ENCODE measurements at places on chromosomes 13 and 19.
A peak's percentile ranks its signal among the peaks of the same experiment; 100 is the strongest.

DNA sequence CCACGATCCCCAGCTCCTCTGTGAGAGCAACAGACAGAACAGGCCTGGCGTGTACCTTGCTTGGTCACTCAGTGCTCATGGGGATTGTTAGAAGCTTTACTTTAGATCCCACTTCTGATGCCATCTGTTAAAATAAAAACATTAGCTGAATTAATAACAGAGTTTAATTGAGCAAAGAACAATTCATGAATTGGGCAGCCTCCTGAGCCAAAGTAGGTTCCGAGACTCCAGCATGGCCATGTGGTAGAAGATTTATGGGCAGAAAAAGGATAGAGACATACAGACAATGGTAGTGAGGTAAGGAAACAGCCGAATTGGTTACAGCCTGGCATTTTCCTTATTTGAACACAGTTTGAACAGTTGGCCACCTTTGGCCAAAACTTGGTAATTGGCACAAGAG lies 223.9 kb upstream of the TRPC4 start:
- DNase-seq, result no peak

DNA sequence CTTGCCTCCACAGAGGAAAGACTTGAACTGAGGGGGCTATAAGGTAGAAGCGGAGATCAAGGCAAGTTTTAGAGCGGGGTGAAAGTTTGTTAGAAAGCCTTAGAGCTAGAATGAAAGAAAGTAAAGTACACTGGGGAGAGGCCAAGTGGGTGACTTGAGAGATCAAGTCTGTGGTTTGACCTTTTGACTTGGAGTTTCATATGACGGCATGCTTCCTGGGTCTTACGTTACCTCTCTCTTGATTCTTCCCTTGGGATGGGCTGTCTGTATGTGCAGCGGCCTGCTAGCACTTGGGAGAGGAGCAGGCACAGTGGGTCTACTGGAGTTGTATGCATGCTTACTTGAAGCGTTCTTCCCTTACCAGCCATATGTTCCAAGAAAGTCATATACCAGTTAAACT lies 1768.5 kb downstream of the PCDH9 start:
- DNase-seq, result no peak

DNA sequence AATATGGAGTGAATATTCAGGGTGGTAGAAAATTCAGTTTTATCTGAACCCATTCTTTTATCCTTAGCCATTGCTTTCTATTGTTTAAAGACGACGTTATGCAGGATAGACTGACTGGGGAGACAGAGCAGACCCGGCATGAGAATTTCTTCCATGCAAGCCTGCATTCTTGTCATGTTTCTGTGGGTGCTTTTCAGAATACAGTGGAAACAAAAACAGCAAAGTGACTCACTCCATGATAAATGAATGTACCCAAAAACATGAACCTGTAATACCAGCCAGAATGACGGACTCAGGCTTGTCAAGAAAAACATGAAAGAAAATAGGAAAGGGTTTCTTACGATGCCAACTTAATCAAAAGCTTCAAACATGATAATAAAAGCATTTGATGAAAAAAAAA lies 924.0 kb downstream of the EFNB2 start:
- DNase-seq, result no peak

DNA sequence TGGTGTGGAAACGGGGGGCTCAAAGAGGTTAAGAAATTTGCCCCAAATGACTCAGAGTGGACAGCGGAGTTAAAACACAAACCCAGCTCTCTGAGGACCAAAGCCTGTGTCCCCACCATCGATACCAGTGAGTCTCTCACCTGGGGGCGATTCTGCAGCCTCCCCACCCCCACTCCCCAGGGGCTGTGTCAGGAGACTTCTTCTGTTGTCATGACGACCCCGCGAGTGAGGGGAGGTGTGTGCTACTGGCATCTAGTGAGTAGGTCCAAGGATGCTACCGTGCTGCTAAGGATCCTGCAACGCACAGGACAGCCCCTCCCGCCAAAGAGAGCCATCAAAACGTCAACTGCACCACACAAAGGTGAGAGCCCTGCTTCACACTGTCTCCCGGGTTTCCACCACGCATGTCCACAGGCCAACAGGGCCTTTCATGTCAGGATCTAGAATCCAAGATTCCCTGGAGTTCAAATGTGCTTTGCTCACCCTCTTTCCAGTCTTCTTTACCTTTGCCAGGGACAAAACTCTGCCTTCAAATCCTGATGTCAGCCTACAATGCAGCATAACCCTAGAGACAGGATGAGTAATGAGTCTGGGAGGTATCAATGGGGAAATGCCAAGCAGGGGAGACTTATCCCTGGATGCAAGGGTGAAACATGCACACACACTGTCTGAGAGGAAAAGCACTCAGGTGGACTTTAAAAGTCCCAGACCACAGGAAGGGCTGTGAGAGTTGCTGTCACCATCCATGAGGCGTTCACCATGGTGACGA lies 3.9 kb downstream of the RANBP3 start:
- no peak for DNase-seq

- no peak for DNase-seq
Measured at GRCh38 chr19:1754636-1755466, 1.5 kb downstream of the ONECUT3 start.

GRCh38 chr13:98228661-98229341 lies 51.7 kb upstream of the RNF113B start:
- DNase-seq, result no peak

DNA sequence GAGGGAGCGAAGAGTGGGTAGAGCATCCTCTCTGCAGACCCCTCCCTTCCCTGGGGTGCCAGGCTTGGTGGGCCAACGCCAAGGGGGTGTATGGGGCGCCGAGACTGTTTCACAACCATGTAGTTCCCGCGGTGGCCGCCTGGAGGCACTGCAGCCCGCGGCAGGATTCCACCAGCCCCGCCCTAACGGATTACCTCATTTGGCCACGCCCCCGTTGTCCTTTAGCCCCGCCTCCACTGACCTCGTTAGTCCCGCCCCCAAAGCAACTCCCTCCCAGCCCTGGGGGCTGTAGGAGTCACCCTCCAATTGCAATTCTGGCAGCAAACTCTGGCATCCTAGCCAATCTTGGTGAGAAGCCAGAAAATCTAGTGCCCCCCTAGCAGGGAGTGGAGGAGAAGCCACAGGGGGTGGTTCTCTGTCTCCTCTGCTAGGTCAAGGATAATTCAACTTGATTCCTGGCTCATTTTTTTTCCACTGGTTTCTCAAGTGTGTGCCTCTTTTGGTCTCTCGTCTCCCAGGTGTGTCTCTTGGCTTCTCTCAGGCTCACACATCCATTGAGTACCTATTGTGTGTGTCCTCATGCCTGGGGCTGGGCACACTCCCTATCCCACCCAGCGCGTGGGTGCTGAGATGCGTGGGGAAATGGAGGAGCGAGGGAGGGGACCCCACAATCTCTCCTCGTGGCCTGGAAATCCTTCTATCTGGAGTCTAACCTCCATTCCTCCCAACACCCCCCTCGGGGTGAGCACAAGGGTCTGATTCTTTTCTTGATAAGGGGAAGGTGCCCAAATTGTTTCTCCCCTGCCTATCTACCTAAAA lies 2.0 kb downstream of the OLFM2 start:
- peak; percentile 80 for DNase-seq

- DNase-seq, result no peak
Measured at GRCh38 chr19:9878511-9879196, 43.5 kb downstream of the PIN1 start.

- DNase-seq, result no peak
Measured at GRCh38 chr13:109697936-109698335, 88.4 kb downstream of the IRS2 start.

- peak; percentile 69 for DNase-seq
Measured at GRCh38 chr19:50358483-50359327, 6.7 kb downstream of the NAPSA start.
